Retinal pigment epithelial cell (primary cell): ENCODE measurements at places on chromosomes 4 and X.

DNA sequence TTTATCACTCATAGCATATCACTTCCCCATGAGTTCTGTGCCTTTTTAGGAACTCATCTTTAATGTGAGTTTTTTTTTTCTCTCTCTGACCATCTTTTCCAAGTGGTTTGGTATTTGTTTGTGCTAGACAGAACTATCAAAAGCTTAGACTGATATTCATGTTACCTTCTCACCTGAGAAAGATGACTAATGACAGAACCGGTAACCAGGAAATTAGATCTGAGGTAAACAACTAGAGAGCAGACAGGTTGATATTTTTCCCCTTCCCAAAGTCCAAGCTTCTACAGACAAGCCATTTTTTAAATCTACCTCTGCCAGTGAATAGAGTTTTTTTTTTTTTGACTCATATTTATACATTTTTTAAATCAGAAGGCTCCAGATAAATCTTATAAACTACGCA, 17.0 kb upstream of the SRD5A3 start:
- DNase-seq: no peak

DNA sequence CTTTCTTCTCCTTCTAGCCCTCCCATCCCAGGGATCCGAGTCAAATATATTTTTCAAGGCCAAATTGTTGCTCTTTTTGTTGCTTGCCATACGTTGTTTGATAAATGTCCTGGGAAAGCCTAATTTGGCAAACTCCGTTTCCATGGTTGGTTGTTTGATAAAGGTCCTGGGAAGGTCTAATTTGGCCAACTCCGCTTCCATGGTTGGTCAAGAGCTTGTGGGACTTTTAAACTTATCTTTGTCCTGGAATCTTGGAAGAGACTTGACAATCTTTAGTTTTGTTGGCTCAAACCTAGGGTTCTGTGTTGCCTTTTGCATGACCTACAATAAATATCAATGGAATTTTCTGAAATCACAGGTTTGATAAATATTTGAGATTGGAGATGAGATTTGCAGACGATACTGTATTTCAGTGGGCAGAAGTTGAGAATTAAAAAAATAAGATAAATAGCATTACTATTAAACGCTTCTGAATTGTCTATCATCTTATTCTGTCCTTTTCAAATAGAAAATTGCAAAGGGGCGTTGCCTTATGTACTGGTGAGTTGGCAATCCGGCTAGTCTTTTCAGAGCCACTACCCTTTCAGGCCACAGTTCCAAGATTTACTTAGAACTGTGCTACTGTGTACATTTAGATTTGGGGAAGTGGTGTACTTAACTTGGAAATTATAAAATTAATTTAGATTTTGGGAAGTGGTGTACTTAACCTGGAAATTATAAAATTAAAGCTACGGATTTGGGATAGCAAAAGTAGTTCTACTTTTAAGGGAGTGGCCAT, 804 bp downstream of the OSTC start:
- no peak for DNase-seq

GRCh38 chr4:41141900-41142299, 72.4 kb downstream of the APBB2 start:
- no peak for DNase-seq

DNA sequence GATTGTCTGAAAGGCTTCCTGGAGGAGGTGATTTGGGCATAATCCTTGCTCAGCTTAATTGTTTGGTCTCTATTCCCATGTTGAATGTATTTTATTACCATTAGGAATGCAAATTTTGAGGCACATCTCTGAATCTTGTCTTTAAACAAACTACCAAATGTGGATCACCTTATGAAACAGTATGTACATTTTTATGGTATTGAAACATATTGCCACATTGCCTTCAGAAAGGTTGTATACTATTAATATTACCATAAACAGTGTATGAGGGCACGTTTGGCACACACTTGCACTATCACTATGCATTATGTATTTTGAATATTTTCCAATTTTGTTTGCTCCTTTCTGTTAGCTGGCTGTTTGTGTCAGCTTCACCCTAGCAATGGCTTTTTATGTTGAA, 60.0 kb upstream of the ALB start:
- DNase-seq: no peak

GRCh38 chr4:165440415-165441158, 61.8 kb downstream of the CPE start:
- DNase-seq: peak; percentile 77

DNA sequence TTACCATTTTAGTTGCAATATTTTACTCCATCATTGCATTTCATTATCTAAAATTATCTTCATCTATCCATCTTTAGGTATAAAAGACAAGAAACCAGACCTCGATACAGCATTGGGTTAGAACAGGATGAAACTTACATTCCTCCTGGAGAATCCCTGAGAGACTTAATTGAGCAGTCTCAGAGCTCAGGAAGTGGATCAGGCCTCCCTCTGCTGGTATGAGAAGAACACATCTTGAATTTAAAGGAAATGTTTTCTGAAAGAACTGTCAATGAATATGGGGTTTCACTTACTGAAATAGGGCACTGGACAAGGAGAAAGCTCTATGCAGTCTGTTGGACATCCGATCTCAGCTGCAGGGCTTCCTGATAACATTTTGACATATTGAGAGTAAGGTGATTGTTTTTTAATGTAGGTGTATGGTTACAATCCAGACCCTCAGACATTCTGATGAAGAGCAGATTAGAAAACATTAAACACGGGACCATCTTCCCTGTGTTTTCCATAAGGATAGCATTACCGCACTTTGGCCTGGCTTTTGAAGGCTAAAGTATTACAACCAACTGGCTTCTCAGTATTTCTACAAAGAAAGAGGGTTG, 367.2 kb downstream of the BMPR1B start:
- no peak for DNase-seq

GRCh38 chr4:46878641-46879040, 30.4 kb downstream of the COX7B2 start:
- no peak for DNase-seq

GRCh38 chr4:127965803-127966175, 583 bp downstream of the ABHD18 start:
- peak; percentile 3 for DNase-seq

DNA sequence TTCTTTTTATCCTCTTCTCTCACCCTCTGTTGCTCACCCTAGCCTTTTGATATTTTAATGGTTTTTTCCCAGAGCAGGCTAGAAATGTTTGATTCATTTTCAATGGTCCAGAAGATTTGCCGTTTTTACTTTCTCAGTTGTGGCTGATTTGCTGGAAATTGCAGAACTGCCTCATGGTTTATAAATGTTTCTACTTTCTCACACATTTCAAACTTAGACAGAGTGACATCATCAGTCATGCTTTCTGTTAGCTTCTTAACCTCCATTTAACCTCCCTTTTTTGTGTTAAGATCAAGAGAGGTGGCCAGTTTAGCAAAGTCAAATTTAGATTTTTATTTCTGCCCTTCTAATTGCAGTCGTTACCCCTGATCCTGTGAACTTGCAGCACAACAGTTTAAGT, 8.7 kb downstream of the RXFP1 start:
- peak; percentile 60 for DNase-seq

- DNase-seq: no peak
These were observed 25.6 kb downstream of the FHDC1 start for GRCh38 chr4:152961773-152962115.

- DNase-seq: no peak
These were observed 31.7 kb upstream of the AREG start for GRCh38 chr4:74413265-74413664.

- no peak for DNase-seq
These were observed 1.2 kb downstream of the BCOR start for GRCh38 chrX:40096395-40097091.

- no peak for DNase-seq
These were observed 2.7 kb downstream of the BCOR start for GRCh38 chrX:40094900-40095582.

GRCh38 chrX:128365492-128365891, 313.3 kb upstream of the ACTRT1 start:
- DNase-seq: no peak

GRCh38 chr4:125389713-125390112, 75.0 kb downstream of the FAT4 start:
- peak; percentile 81 for DNase-seq

DNA sequence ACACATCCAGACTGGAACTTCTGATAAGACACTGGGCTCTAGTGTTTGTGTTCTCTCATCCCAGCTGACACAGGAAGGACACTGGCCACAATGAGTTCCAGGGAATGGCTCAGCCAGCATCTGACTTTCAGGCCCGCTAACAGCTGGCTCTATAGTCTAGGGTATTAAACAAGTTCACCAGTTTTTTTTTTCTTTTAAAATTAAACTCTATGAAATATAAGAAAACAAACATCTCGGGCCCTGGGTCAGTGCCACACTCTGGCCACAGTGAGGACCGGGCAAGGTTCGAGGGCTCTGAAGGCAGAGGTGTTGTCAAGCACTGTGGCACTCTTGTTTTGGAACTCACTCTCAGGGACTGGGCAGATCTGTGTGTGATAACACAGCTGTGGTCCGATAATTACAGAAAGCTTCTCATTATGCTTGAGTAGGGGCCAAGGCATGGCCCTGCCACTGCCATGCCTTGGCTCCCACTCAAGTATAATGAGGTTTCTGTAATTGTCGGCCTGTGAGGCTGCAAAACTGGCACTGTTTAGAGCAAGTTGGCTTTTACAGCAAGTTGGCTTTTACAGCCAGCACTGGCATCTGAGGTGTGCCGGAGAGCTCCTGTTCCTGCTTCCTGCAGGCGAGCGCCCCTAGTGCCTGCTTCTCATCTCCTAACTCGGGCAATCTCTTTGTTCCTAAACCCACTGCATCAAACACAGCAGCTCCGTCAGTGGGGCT, 62.8 kb downstream of the PPP1R2C start:
- peak; percentile 31 for DNase-seq

DNA sequence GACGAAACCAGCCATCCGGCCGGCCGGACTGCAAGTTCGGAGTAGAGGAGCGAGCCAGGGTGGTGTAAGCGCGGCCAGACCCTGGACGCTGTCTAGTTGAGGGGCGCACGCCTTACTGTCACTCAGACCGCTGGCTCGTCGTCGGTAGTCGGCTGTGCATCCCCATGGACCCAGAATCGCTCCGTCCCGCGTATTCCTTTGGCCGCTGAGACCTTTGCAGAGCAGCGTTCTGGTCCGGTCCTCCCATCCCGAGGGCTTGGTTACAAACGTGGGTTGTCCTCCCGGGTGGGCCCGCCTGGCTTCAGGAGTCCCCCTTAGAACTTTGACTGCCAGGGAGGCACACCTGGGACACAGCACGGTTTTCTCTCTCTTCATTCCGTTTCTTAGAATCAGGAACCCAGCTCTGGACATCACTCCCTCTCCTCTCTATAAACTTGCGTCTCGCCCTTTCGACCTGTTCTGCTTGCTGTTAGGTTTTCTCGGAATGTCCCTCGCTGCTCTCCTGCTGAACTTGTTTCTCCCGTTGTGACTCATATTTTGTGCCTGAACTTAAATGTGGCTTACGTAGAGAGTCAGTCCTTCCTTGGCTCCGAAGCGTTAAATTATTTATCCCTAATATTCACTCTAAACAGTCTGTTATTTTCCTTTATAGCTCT, 672 bp downstream of the PGM2 start:
- no peak for DNase-seq

- no peak for DNase-seq
These were observed 150.1 kb downstream of the PPP1R2C start for GRCh38 chrX:42627891-42628290.

DNA sequence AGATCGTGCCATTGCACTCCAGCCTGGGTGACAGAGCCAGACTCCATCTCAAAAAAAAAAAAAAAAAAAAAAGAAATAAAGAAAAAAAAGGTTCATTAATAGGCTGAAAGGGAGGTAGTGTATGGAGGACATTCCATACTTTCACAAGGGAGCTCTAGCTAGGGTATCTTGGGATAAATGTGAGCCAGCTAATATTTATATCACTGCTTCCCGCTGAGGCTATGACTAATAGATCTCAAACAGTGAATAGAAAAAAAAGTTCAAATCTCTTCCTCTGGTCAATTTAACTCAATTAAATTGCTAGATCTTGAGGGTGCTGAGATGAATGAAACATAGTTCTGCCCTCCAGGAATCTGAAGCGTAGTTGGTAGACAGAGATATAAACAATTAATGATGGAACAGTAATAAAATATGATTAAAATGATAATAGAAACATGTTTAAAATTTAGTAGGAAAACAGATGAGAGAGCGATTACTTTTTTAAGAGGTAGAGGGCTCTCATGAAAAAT, 55.7 kb upstream of the SHISA3 start:
- no peak for DNase-seq

DNA sequence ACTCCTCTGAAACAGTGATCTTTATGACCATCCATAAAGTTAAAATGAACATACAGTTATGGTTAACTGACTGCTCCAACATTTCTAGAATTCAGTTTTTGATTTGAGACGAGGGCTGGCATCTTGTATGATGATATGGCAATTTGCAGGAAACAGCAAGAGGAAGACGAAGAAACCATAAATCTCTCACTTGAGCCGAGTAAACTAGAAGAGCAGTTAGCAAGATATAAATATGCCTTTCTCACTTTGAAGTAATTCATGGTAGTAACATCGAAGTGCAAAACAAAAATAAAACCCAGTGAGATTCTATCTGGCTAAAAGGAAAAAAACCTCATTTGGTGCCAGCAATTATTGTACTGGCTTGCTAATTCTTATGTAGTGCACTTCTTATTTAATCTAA, 139.0 kb upstream of the SPRY1 start:
- DNase-seq: no peak

GRCh38 chrX:110308220-110308619, 9.7 kb downstream of the AMMECR1 start:
- DNase-seq: no peak

- DNase-seq: no peak
These were observed 261.2 kb upstream of the NDST4 start for GRCh38 chr4:115374621-115375020.

- DNase-seq: peak; percentile 86
These were observed 81.7 kb upstream of the STOX2 start for GRCh38 chr4:183823434-183823833.

GRCh38 chr4:161655148-161655547, 508.7 kb downstream of the FSTL5 start:
- no peak for DNase-seq

DNA sequence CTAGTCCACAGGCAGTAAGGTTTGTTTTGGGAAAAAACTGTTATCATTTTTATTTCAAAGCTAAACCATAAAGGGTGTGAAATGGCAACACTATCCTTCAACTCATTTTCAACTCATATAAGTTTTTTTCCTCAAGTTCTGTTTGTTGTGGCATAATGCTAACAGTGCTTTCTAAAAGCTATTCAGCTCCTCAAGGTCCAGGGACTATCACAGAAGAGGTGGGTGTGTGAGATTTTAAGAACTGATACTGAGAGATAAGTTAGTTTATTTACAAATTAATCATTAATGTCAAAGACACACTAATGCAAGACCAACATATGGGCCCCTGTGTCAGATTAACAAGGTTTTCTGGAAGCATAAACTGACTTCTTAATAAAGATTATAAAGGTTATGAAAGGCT, 11.8 kb downstream of the UGT2B15 start:
- DNase-seq: no peak

DNA sequence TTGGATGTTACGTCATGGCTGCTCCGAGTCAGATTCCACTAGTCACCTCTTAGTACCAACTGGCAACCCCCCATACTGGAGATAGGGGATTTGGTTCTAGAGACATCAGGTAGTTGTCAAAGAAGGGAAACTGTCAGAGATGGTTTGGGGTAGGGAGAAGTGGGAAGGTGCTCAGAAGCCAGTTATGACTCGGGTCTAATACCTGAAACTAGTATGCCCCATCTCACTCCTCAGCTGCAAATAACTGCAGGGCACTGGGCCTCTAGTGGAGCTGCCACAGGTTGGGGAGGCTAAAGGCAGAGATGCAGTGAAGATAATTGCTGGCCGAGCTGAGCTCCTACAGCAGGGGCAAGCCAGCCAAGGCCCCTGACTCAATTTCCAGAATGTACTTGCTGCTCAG, 30.0 kb downstream of the OTUD6A start:
- DNase-seq: no peak
